ENCODE measurements at places on chromosomes 3 and 15. TPM values are rescaled to one million over a fixed set of nuclear protein-coding genes. Genes with fewer than 3 reads are reported as not detected.

DNA sequence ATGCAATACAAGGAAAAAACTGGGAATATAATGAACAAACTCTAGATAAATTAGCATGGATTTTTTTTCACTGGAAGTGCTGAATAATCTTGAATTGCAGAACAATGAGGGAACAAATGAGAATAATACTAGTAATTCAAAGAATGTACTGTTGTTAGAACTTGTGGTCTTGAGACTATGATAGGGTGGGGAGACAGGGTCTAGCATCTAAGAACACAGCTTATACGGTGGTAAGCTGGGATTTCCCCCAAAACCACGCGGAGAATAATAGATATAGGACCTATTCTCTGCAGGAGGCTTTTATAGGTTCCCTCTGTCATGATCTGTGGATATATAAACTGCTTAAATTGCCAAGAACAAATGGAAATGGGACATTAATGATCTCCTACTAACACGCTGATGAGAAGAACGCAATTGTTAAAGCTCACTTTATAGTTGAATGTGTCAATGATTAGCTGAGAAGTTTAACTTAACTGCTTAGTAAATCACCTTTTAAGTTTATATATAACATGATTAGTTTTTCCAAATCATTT lies 692.3 kb downstream of the ZPLD1 start:
- peak; percentile 30 for DNase-seq

The KLHL24 gene
- total RNA-seq: 14.9 TPM

The ACOX2 gene
- 0.41 TPM for total RNA-seq

The PEX11A gene
- total RNA-seq: 15.0 TPM

DNA sequence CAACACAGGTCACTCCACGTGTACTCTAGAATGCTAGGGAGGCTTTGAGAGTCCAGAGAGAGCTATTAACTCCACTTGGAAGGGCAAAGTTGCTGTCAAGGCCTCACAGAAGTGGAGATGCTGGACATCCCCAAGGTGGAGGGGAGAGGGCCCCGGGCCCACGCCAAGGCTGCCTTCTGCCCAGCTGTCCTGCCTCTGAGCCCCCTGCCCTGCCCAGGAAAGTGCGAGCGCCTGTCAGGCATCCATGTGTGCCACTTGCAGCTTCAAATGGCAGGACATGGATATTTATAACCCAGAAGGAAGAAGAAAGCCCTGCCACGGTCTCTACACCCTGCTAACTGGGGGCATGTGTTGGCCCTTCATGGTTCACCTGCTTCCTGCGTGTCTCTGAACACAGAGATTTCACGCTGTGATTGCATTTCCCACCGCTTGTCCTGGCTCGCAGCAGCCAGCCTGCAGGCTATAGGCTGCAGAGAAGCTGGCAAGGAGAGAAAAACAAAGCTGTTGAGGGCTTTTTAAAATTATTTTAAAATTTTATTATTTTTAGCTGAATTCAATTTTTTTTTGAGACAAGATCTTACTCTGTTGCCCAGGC lies 17.0 kb downstream of the ANKDD1A start:
- peak; percentile 37 for DNase-seq

The LRRN1 gene
- total RNA-seq: not detected

The UBXN7 gene
- 11.2 TPM for total RNA-seq

GRCh38 chr3:169836078-169836941 lies 23.6 kb upstream of the LRRC34 start:
- no peak for DNase-seq

The C3orf49 gene
- not detected for total RNA-seq

DNA sequence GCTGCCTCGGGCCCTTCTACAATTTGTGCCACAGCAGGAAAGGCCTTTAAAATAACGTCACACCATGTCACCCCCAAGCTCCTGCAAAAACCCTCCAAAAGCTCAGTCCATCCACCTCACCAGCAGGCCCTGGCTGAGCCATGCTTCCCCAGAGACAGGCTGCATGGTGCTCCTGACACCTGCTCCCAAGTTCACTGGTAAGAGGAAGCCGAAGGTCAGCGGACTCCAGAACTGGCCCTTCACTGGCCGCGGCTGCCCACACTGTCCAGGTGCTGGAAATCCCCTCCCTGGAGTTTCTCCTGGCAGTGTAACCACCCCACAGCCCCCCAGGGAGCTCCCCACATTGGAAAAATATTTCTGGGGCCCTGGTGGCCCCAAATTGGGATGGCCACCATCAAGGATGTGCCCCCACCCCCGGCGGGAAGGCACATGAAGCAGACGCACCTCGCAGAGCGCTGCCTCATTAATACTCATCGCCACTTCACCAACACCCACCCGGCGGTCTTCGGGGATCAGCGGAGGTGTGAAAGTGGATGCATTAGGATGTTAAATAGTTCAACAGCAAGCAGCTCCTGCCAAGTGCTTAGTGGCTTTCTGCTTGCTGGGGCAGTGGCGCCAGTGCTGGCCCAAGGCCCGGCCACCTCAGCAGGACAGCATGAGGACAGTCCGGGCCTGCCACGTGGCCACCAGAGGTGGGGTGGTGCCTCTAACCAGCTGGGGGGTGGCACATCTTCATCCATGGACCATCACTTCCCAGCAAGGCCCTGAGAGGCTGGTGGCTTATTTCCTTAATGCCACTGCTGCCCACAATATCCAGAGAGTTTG lies 146.1 kb upstream of the IQSEC1 start:
- no peak for DNase-seq

The ECE2 gene
- total RNA-seq: not detected

DNA sequence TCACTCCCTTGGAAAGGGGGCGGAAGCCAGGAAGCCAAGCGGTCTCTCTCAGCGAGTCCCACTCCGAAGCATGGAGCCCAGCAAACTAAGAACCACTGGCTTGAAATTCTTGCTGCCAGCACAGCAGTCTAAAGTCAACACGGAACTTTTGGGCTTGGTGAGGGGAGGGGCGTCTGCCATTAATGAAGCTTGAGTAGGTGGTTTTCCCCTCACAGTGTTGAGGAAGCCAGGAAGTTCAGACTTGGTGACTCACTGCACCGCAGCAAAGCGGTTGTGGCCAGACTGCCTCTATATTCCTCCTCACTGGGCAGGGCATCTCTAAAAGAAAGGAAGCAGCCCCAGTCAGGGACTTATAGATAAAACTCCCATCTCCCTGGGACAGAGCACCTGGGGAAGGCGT lies 665.4 kb upstream of the CBLB start:
- DNase-seq: peak; percentile 35

The MYEF2 gene
- 4.4 TPM for total RNA-seq

GRCh38 chr15:81728726-81729125 lies 317.1 kb downstream of the MEX3B start:
- no peak for DNase-seq

The RAMAC gene
- 43.3 TPM for total RNA-seq

- DNase-seq: no peak
Measured at GRCh38 chr3:184512621-184513020, 49.0 kb upstream of the EPHB3 start.

GRCh38 chr3:118171236-118171852 lies 863.3 kb downstream of the IGSF11 start:
- DNase-seq: no peak

The LZTFL1 gene
- total RNA-seq: 19.0 TPM

GRCh38 chr3:173395412-173396181 lies 1.9 kb upstream of the NLGN1 start:
- peak; percentile 59 for DNase-seq

DNA sequence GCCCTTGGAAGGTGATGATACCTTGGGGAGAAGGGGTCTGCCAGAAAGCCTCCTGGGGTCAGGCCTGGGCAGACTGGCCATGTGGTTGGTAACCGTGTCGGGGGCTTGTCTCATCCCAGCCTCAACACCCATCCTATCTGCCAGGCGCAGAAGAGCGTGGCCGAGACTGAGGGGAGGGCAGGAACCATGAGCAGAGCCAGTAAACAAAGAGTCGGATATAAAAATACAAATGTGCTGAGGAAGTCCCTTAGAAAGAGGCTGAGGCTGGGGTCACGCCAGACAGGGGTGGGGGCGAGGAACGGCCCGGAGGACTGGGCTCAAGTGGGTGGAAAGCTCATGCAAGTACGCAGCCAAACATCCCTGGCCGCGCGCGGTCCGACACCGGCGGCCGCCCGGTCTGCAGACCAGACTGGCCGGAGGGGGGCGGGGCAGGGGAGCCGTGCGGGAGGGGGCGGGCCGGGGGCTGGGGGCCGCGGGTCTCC lies 1.9 kb downstream of the CAMK2N2 start:
- no peak for DNase-seq

- DNase-seq: no peak
Measured at GRCh38 chr3:63441262-63441661, 163.2 kb downstream of the SYNPR start.

DNA sequence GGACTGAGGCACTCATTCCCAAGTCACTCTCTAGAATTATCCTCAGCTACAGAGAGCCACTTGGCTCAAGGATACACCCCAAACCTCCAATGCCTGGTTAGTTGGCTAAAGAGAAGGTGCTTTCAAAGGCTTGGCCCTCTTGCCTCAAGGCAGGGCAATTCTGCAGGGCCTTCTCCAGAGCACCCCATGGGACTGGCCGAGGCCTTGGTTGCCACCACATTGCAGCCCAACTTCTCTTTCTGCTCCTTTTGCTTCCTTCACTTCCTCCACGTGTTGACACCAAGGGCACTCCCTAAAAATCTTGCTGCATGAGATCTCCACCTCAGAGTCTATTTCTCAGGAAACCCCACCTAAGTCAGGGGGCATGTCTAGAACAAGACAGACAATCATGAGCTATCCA lies 36.7 kb downstream of the MEGF11 start:
- no peak for DNase-seq

- DNase-seq: no peak
Measured at GRCh38 chr15:25701721-25702465, 161.2 kb downstream of the ATP10A start.

GRCh38 chr3:65576966-65577365 lies 461.8 kb downstream of the MAGI1 start:
- no peak for DNase-seq

DNA sequence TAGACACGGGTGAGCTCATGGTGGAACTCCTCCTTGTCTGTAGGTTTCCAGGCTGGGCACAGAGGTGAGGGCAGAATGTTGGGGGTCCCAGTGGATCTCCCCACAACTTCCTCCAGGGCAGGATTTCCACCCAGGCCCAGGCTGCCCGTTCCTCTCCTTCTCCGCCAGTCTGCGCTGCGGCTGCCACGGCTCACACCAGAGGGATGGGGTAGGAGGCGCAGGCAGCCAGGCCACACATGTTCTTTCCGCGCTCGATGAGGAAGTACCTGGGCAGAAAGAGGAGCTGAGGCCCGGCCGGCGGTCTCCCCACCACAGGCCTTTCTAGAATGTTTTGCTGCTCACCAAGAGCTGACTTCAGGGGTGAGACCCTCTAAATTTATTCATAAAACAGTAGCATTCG lies 22.9 kb downstream of the CTSH start:
- no peak for DNase-seq

The POLQ gene
- 9.1 TPM for total RNA-seq

DNA sequence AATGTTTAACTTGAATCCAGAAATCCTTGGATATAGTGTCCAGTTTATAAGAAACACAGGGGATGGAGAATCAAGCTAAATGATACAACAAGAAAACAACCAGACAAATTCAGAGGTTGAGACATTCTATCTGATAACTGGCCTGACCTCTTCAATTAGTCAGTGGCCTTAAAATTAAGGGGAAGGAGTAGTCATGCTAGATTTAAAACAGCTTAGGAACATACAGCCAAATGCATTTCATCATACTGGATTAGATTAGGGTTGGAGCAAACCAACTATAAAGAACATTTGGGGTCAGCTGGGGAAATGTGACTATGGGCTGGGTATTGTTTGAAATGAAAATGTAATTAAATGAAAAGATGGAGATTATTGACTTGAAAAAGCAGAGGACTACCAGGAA lies 53.3 kb downstream of the PPARG start:
- DNase-seq: no peak

- no peak for DNase-seq
Measured at GRCh38 chr3:195549931-195550519, 6.9 kb upstream of the PPP1R2 start.

- DNase-seq: no peak
Measured at GRCh38 chr3:84727616-84728015, 231.2 kb upstream of the CADM2 start.

The ISG20 gene
- total RNA-seq: 1.2 TPM

DNA sequence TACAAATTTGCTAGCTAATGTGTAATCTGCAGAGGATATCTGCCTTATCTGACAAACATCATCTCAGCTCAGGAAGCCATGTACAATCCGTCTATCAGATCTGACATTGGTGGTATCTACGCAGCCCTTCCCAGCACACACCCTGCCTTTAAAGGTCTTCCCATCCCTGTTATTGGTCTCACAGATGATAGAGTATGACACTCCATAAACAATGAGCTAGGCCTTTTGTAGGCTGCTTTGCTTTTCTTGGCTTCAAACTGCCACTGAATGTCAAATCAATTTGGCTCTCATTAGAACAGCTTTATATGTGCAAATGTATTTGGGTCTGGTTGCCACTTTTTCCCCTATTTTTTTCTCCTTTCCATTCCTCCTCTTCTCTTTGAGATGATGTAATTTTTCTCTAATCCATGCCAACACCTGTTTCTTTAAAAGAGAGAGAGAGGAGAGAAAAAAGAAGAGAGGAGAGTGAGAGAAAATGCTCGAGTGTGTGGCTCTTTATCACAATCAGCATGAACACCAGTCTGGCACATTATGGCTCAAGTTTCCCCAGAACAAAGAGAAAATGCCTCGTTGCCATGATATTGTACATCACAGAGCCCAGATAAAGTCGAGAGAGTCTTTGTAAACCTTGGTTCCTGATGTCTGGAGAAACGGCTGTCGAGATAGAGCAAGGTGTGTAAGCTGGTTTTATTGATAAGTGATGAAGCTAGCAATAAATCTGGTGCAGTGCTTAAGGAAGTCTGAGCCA lies 80.8 kb upstream of the DPH6 start:
- no peak for DNase-seq

- no peak for DNase-seq
Measured at GRCh38 chr3:8152821-8153418, 348.7 kb upstream of the LMCD1 start.

Measured in SJSA1 (cell line).